ENCODE measurements at places on chromosomes 11 and 22.

DNA sequence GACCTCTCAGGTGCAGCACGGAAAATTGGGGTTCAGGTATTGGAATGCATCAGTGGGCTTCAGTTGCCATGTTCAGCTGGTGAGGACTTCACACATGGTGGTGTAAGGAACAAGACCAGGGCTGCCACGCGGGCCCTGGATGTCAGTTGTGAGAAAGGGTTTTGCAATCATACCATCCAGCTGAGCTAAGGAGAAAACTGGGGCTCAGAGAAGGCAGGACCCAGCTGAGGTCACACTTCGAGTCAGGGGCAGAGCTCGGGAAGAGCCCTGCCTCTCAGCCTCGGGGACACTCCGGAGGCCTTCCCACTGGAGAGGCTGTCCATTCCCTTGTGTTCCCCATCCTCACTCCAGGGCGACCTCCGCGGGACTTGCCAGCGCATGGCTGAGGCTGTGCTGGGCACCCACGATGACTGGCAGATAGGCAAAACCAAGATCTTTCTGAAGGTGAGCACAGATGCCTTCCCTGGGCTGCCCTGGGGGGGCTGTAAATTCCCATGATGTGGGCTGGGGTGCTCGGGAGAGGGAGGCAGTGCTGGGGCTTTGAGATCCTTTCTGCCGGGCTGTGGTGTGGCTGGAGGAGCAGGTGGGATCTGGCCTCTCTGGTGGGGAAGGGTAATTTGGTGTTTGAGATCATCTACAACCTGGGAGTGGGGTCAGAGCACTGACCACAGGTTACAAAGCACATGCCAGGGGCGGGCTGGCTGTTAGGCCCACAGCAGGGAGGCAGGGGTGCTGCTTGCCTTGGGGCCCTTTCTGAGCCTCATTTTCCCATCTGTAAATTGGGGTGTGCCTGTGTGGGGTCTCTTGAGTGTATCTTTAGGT, 47.2 kb downstream of the MYO7A start:
- DNase-seq, result no peak

DNA sequence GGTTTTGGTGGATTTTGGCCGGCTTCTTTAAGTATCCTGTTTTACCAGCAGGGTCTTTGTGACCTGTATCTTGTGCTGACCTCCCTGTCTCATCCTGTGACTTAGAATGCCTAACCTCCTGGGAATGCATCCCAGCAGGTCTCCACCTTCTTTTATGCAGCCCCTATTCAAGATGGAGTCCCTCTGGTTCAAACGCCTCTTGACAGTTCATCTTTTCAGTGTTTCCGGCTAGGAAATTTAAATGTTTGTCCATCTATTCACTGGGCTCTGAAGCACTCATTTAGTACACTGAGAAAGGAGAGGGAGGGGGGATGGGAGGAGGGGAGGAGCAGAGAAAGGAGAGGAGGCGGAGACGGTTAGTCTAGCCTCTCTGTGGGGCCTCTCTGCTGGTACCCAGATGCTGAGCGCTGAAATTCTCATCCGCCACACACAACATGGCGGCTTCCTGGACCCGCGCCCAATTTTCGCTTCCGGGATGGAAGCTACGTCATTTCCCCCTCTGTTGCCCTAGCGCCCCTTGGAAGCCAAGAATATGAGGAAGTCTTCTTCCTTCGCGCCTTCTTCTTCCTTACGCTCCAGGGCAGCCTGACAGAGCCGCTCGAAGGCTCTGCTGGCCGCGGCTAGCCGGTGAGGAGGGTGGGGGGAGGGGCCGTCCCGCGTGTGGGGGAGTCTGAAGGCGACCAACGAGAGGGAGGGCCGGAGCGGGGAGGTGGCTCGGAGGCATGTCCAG, 69.0 kb upstream of the SYT13 start:
- peak; percentile 93 for DNase-seq

- DNase-seq, result no peak
Observed at GRCh38 chr11:1034001-1034400, 2.5 kb downstream of the MUC6 start.

DNA sequence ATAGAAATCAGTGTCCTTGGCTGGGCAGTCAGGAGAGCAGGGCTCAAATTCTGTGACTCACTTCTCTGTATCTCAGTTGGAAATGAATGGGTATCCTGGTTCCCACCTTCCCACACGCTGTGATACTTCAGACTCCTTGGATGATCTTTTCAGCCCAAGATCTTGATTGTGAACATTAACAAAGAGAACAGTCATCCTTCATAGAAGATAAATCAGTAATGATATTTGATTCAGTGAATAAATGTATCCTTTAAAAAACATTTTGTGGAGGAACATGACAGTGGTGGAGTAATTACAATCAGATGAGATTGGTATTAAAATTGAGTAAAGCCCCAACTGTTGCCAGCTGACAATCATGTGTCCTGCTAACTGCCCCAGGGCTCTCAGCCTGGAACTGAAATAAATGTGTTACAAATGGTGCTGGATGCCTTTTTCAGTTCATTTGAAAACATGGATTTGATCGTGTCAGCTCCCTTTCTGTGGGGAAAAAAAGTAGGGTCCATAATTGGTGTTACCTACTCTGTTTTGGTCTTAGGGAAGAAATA, 72.9 kb upstream of the OR5AN1 start:
- DNase-seq, result no peak

- no peak for DNase-seq
Observed at GRCh38 chr11:34644669-34645406, 23.9 kb downstream of the EHF start.

- DNase-seq, result no peak
Observed at GRCh38 chr11:97143463-97143862, 753.6 kb downstream of the JRKL start.

DNA sequence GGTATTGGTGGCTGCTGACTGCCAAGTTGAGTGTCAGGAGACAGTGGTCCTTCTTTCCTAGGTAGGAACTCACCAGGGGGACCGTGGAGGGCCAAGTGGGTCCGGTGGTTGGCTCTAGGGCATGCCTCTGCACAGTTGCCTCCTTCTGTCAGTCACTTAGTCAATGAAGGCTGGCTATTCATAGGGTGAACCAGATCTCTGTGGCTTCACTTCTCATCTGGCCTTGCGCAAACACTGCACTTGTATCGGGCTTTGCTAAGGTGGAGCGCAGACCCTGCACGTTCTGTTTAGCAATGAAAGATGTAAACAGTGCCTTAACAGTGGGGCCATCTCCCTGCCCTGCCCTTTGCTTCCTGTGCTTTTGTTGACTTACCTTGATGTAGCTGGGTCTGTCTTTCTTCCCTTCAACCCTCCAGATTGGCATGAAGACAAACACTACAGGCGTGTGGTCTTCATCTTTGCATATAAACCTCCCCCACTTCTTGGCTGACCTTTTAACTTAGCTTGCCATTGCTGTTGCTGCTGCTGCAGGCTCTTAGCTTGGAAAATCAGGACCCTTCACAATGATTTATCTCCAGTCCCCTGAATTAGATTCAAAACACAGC, 6.7 kb upstream of the SORL1-AS1 start:
- DNase-seq, result no peak

DNA sequence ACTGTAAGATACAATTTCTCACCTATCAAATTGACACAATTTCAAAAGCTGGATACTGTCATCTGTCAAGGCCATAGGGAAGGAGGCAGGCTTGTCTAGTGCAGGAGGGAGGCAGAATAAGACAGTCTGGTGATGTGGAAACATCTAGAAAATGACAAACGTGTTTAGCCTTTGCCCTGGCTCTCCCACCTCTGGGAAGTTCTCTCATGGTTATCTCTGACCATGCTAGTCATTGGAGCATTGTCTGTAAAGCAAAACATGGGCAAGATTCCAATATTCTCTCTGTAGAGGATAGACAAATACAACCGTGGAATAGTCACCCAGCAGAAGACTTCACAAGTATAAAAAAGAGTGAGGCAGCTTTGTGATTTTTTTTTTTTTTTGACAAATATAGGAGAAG, 9.1 kb upstream of the SERHL2 start:
- peak; percentile 48 for DNase-seq

- DNase-seq, result peak; percentile 23
Observed at GRCh38 chr11:71206186-71206585, 46.2 kb downstream of the SHANK2 start.

- DNase-seq, result no peak
Observed at GRCh38 chr11:46064221-46064620, 57.0 kb downstream of the PHF21A start.

DNA sequence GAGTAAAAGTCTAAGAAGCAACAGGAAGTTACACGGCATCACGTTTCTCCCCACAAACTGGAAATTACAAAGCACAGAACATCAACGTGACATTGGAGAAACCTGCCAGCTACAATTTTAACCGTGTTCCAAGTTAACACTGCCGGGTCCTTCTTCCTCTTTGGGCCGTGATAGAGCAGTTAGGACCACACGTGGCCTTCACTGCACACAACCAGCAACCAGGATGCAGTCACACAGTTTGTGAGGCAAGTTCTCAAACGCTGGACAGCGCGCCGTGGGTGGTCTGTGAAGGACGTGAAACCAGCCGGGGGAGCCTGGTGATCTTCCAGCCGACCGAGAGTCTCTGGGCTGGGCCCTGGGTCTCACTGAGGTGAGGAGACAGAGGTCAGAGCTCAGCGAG, 14.6 kb downstream of the C11orf21 start:
- DNase-seq, result no peak

DNA sequence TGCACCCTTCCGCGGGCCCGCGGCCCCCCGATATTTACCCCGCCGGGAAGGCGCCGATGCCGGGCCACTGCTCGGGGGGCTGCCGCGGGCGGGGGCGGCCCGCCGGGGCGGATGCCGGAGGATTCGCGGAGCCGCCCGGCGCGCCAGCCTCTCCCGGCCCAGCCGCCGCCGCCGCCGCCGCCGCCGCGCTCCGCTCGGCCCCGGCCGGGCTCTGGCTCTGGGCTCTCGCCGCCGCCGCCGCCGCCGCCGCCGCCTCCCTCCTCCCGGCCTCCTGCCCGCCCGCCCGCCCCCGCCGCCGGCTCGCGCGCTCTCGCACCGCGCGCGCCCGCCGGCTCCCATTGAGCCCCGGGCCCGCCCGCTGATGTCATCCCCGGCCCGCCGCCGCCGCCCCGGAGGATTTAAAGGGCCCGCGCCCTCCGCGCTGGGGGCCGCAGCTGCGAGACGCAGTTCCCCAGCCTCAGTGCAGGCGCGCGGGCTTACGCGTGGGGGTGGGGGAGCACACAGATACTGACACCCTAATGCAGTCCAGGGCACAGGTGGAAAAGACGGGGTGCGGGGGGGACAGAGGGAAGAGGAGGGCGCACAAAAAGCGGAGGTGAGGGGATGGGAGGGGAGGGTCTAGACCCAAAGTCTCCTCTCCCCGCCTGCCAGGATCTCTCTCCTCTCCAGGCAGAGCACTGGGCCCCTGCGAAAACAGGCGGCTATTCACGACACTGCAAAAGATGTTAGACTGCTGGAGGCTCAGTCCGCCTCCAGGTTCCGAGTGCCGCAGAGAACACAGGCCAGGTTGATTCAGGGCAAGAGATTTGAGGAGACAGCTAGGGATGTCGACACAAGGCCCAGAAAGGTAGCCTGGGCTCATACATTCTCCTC, at the start of gene CSNK1E:
CSNK1E (minus strand) TSS at position 312 of the 873 bp plus-strand sequence. CDS start 3,276 bp downstream, outside the sequence.
- DNase-seq, result peak; percentile 59

DNA sequence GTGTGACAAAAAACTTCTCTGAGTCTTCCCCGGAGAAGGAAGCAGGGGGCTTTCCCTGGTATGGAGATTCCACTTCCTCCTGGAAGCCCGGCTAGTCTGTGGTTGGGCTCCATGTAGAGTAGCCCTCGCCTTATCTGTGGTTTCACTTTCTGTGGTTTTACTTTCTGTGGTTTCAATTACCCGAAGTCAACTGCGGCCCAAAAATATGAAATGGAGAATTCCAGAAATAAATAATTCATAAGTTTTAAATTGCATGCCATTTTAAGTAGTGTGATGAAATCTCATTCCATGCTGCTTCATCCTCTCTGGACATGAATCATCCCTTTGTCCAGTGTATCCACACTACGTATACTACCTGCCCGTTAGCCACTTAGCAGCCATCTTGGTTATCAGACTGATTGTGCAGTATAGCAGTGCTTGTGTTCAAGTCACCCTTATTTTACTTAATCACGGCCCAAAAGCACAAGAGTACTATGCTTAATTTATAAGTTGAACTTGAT, 275.0 kb upstream of the SESN3 start:
- no peak for DNase-seq

DNA sequence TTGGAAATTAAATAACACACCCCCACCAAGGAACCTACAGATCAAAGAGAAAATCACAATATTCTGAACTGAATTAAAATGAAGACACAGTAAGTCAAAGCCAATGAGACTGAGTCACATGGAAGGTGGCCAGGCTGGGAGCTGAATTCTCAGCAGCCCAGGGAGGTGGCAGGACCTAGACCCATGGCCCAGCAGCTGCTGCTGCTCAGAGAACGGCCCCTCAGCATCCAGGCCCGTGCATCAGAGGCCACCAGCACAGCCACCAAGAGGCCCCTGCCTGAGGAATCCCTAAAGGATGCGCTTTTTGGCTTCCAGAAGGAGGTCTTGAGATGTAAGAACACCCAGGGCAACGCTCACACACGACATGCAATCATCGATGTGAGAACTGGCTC, 35.0 kb downstream of the TBX1 start:
- no peak for DNase-seq

GRCh38 chr11:78310500-78310909, 107.1 kb downstream of the GAB2 start:
- DNase-seq, result no peak

DNA sequence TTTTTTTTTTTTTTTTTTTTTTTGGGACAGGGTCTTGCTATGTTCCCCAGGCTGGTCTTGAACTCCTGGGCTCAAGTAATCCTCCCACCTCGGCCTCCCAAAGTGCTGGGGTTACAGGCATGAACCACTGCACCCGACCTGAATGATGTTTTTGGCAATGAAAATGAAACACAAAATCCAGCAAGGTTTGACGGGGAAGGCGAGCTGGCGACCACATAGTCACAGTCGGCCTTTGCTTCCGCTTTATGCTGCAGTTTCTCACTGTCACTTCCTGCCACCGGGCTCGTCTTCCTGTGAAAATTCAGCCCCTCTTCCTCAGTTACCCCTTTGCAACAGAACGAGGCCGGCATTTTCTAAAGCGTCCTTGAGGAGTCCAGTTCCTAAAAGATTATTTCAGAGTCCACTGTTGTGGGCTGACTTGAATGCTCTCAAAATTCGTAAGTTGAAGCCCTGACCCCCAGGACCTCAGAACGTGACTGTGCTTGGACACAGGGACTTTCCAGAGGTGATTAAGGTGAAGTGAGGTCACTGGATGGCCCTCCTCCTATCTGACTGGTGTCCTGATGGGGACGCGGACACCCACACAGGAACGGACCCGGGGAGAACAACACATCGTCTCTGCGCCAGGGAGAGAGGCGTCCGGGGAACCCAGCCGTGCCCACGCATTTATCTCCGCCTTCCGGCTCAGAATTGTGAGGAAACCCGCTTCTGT, 2.9 kb upstream of the BID start:
- no peak for DNase-seq

- DNase-seq, result no peak
Observed at GRCh38 chr11:21257461-21257860, 588.1 kb downstream of the NELL1 start.

DNA sequence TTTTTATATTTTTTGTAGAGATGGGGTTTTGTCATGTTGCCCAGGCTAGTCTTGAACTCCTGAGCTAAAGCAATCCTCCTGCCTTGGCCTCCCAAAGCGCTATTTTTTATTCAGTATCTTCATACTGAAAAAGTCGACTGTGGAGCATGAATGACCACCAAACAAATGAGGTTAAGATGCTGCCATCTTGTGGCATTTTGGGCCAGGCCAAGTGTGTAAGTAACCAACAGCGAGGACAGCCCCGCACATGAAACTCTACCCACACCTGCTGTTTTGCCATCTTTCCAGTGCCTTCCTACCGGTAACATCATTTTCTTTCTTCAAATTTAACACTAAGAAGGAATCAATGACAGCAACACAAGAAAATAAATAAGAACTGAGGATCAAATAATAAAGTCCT, 32.2 kb upstream of the AQP11 start:
- DNase-seq, result no peak
